ENCODE measurements at places on chromosomes 4 and X.

GRCh38 chr4:11702886-11703557 lies 274.3 kb upstream of the HS3ST1 start:
- no peak for DNase-seq

DNA sequence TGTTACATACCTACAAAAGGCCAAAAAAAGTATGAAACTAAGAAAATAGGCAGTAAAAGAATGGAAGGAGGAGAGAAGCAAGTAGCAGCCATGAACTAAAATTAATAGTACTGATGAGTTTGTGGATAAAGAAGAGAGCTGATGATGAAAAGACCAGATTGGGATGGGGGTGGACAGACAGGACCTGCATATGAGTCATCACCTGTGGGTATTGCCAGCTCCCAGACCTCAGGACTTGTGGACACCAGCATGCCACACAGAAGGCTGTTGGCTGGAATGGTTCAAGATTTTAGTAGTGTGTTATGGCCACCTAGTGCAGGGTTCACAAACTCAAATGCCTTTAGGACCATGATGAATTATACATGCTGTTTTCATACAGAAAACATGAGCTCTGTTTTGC lies 58.9 kb downstream of the ARX start:
- DNase-seq, result no peak

DNA sequence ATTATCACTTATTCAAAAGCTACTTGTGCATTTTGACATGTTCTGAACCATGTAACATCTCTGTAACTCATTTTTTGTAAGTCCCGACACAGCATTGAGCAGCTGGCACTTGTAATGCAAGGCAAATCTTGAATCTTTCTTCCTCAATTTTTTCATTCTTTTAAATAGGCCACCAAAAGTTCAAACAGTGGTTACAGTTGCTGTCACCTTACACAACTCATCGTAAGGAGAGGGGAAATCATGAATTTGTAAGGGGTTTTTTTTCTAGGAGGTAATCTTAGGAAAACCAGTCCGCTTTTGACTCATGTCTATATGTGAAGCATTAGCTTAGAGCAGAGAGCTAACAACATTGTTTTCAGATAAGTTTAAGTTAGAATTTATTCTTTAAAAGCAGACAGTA lies 124.5 kb downstream of the PDLIM5 start:
- no peak for DNase-seq

- DNase-seq, result no peak
Measured at GRCh38 chr4:40826821-40827220, 77.1 kb downstream of the NSUN7 start.

GRCh38 chr4:10492464-10492863 lies 35.2 kb upstream of the ZNF518B start:
- no peak for DNase-seq

GRCh38 chrX:26019386-26019785 lies 118.8 kb upstream of the MAGEB18 start:
- no peak for DNase-seq

- DNase-seq, result no peak
Measured at GRCh38 chrX:150366951-150367545, 3.9 kb downstream of the MAMLD1 start.

GRCh38 chrX:109889289-109890006 lies 113.5 kb upstream of the TMEM164 start:
- no peak for DNase-seq

- no peak for DNase-seq
Measured at GRCh38 chr4:8121292-8122015, 37.2 kb downstream of the ABLIM2 start.

DNA sequence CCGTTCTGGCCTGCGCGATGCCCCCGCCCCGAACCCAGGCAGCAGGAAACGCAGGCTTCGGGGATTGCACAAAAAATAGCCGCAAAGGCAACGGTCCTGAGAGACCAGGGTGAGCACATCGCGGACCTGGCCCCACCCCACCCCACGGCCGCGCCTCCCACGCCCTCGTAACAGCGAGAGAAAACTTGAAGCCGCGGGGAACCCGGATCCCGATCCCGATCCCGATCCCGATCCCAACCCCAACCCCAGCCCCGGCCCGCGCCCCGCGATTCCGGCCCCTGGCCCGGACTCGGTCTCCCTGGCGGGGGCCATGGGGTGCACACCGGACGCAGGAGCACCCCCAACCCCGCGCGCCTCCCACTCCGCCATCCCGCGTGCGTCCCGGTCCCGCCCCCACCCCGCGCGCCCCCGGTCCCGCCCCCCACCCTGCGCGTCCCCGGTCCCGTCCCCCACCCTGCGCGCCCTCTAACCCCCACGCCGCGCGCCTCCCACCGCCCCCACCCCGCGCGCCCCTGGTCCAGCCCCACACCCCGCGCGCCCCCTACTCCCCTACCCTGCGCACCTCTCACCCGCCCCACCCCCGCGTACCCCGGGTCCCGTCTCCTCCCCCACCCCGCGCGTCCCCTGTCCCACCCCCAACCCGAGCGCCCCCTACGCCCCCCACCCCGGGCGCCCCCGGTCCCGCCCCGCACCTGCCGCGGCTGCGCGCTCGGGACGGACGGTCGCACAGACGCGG lies 29.0 kb downstream of the NOP14 start:
- no peak for DNase-seq

DNA sequence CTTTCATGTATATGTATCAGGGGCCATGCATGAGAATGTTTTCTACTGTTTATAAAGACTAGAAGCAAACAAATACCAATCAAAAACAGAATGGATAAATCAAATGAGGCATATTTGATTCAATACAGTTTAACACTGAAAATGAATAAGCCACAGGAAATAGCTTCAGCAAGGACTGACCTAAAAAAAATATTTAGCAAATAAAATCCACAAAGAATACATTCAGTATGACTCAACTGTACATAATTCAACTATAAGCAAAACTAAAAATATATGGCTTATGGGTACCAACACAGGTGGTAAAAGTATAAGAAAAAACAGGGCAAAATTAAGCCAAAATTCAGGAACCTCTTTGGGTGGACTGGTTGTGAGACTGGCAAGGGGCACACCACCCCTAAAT lies 112.9 kb downstream of the KCNIP4 start:
- DNase-seq, result no peak

DNA sequence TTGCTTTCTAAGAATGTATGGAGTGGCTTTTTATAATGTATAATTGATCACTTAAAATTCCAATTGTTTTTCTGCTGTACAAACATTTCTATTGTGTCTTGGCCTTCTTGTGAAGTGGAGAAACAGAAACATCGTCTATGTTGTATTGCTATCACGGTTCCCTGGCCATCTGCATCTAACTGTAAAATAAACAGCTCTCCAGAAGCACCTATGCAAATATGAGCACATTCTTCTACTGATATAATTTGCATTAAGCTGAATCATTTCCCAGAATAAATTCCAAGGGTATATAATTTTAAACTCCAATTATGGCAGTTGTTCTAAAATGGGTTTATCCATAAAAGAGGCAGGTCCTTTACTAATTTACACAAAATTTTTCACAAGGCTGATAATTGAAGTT lies 261.6 kb upstream of the STS start:
- no peak for DNase-seq

- DNase-seq, result no peak
Measured at GRCh38 chrX:46575586-46575985, 2.0 kb downstream of the CHST7 start.

- DNase-seq, result no peak
Measured at GRCh38 chr4:98528882-98529281, 129.5 kb downstream of the TSPAN5 start.

- DNase-seq, result peak; percentile 87
Measured at GRCh38 chr4:39697740-39698423, at the start of gene UBE2K. Gene UBE2K, plus strand, starts transcription at chr4:39698136. Its CDS starts 192 bp downstream, at chr4:39698328.

DNA sequence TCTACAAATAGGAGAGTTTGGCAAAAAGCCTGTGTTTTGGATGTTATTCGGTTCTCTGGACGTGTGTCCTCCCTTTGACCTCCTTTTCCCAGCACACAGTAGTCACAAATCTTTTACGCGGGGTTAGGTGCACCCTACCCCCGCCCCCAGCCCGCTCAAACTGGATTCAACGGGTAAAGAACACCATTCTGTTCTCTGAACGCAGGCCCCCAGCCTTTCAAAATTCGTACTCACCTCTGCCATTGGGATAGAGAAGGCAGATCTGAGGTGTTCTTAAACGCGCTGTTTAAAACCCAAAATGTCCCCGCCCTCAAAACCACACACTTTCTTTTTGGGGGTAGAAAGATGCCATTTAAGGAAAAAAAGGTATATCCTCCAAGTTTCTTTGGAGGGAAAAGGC lies 2.7 kb downstream of the LEF1 start:
- peak; percentile 70 for DNase-seq

- DNase-seq, result no peak
Measured at GRCh38 chr4:95188701-95189370, 359.9 kb downstream of the UNC5C start.

DNA sequence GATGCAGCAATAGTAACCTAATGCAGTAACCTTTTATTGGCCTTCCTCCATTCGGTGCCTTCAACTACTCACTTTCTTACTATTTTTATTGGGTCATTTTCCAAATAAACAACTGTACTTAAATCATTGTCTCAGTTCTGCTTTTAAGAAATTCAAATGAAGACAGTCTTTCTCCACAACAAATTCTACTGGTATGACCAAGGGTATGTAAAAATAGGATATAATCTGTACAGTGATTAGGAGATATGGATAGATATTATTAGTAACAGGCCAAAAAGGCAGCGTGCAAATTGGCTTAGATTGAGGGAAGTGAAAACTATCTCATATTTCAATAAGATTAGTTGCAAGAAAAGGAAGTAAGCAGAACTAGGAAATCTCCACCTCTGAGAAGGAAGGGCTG lies 177.4 kb upstream of the PPP1R2C start:
- DNase-seq, result no peak

- no peak for DNase-seq
Measured at GRCh38 chr4:150890246-150890645, 124.8 kb downstream of the LRBA start.

GRCh38 chr4:19982556-19982955 lies 269.1 kb upstream of the SLIT2 start:
- no peak for DNase-seq

DNA sequence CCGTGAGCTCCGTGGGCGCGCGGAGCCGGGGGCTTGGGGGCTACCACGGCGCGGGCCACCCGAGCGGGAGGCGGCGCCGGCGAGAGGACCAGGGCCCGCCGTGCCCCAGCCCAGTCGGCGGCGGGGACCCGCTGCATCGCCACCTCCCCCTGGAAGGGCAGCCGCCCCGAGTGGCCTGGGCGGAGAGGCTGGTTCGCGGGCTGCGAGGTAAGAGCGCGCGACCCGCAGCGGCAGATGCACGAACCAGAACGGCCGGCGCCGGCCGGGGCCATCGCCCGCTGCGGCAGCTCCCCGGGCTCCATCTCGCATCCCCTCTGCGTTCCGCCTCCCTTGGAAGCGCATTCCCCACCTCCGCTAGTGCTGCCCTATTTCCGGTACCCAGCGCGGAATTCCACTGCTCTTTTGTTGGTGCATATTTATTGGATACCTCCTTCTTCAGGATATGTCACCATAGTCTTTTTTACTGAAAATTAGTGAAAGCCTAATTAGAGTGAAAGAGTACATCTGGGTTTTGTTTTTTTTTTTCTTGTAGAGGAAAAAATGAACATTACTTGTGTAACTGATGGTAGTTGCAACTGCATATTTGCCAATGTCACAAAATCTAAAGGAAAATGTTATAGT lies 797 bp downstream of the PKD2 start:
- peak; percentile 7 for DNase-seq

GRCh38 chr4:138977524-138977923 lies 38.1 kb upstream of the NOCT start:
- DNase-seq, result no peak

GRCh38 chr4:56976283-56976836 lies 1.0 kb downstream of the NOA1 start:
- no peak for DNase-seq

DNA sequence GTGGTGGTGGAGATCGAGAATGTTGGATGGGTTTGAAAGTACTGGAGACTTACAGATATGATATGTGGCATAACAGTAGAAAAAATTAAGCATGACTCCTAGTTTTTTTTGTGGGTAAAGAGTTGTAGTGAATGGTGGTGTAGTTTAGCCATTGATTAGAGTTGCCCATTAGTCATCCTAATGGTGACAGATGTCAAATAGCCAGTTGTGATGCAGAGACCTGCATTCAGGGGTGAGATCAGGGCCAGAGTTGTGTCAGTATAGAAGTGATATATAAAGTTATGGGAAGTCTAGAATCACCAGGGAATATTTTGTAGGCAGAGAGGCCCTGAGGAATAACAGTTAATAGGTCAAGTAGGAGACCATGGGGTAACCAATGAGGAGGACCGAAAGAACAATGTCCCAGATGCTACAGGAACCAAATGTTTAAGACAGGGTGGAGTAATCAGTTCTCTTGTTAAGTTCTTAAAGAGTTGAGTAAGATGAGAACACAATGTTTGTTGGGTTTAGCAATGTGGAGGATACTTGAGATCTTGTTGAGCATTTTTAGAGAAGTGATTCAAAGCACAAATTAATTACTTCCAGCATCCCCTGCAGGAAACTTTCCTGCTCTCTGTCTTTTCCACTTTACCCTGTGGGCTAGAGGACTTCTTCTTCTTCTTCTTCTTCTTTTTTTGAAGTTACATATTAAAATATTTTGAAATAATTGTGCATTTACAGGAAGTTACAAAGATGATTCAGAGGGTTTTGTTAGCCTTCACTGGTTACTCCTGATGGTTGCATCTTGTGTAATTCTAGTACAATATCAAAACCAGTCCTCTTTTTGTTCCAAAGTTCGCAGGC lies 13.3 kb downstream of the SGMS2 start:
- no peak for DNase-seq

DNA sequence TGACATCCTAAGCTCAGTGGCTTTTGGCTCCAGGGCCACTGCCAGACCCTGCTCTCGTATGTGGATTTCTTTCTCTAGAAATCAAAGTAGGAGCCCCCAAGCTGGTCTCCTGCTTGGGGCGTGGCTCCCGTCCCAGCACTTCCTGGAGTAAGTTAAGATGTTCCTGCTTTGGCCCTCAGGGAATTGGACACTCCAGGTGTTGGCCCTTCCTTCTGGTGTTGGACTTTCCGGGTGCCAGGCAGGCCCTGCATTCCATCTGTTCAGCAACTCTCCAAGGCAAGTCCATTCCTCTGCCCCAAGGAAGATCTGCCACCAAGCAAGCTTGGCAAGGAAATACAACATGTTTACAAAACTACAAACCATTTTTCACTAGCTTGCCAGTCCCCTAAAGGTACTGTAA lies 22.1 kb upstream of the GPC4 start:
- DNase-seq, result no peak

GRCh38 chr4:141340458-141340857 lies 119.8 kb downstream of the ZNF330 start:
- no peak for DNase-seq

GRCh38 chr4:188370777-188371176 lies 231.5 kb downstream of the TRIML1 start:
- no peak for DNase-seq

DNA sequence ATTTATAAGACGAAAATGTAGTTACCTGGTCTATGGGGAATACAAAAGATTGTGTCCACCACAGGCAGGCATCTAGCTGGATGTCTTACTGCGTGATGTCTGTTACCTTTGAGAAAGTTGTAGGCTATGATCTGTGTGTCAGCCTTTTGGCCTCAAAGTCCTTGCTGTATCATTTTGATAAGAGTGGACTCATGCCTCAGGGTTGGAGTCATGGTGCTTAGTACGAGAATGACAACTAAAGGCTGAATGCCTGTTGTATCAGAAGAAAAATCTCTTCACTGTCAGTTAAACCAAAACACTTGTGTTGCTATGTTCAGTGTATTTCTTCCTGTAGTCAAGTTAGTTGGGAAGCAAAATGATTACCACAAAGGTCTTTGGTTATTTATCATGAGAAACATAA lies 226.2 kb downstream of the ARHGAP10 start:
- no peak for DNase-seq

GRCh38 chrX:79630033-79631009 lies 263.2 kb upstream of the ITM2A start:
- DNase-seq, result no peak

GRCh38 chrX:13994536-13995080 lies 35.1 kb downstream of the GEMIN8 start:
- no peak for DNase-seq

Measured in naive thymus-derived CD8-positive, alpha-beta T cell (primary cell).